T-helper 17 cell (primary cell): ENCODE measurements at places on chromosomes 11 and 22.

DNA sequence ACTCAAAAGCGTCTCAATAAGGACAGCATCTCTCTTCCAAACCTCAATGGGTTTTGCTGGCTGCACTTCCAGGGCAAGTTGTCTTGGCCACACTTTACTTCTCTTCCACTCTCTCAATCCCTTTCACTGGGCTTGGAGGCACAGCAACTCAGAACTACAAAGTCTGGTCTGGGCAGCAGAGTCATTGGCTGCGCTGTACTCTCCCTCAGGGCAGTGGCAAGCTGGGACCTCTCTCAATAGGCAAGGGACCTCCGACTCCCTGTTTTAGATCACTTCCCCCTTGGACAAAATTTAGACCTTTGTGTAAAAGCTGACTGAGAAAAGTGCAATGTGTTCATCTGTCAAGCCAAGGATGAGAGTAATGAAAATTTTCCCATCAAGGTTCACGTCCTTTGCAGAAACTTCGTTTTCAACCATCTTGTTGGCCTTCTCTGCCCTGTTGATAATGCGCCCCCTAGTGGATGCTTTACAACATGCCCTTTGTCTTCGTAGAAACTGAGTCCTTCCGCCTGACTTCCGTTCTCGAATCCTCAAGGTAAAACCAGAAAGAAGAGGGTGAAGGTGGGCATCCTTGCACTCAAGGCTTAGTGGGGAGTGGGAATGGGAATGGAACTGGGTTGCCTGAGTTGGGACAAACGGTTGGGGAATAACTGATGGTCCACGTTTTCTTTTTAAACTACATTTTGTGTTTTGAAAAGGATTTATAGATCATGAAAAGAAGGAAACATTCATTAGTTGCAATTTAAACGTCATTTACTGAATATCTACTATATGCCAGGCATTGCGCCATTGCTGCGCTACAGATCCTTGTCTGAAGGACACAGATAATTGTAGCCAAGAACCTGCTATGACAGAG lies 99.1 kb downstream of the CD44 start:
- peak; percentile 32 for DNase-seq

DNA sequence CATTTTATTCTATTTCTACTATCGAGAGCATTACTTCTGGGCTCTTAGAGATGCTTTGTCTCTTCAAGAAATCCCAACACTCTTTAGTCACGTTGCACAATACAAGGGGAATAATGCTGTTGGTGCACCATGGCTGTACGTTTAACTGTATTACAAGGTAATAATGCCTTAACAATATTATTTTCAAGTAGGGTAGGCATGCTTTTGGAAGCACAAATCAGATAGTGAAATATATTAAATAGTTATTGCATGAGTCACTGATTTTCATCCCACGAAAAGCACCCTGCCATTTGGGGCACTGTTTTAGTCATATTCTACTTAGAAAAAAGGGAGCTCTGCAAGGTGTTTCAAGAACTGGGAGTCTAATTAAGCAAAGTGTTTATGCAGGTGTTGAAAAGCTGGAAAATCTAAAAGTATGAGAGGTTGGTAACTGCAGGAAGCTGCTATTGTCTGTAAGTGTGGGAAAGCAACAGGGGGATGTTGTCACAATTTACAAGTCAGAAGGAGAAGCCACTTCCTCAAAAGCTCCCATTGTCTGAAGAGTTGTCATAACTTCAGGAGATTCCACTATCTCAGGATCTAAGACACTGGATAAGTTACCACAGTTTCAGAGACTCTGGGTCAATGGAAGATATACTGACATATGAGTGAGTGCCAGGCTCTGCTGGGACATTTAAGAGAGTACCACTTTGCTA lies 218.2 kb downstream of the JRKL start:
- no peak for DNase-seq

DNA sequence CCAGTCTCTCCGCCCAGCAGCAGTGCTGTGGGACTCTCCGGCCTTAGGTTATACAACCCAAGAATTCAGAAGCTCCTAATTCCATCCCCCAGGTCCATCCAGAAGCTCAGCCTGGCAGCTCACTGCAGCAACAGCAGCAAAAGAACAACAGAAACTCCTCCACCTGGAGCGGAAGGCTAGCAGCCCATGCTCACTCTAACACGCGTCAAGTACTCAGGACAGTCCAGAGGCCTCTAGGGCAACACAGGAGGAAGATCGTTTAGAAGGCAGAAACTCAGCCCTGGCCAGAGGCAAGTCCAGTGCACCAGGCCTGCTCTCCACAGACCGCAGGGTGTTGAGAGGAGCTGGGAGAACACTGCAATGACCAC lies 17.1 kb downstream of the PLA2G6 start:
- DNase-seq = no peak

GRCh38 chr11:101305496-101305895 lies 175.9 kb upstream of the PGR start:
- DNase-seq = no peak

DNA sequence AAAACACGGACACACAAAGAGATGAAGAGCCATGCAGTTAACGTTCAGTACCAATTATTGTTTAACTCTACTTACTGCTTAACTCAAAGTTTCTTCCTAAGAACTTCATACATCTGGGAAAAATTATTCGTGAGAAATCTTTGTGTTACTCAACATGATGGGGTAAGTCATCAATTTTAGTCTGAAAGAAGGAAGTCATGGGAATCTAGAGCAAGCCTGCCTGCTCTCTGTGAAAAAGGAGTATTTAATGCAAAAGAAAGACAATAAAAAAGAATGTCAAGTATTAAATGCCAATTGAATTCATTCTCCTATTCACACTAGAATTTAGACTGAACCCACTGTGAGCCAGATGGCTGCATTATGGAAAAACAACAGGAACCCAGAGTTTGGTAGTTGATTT lies 16.0 kb downstream of the TMEM123 start:
- DNase-seq = no peak

DNA sequence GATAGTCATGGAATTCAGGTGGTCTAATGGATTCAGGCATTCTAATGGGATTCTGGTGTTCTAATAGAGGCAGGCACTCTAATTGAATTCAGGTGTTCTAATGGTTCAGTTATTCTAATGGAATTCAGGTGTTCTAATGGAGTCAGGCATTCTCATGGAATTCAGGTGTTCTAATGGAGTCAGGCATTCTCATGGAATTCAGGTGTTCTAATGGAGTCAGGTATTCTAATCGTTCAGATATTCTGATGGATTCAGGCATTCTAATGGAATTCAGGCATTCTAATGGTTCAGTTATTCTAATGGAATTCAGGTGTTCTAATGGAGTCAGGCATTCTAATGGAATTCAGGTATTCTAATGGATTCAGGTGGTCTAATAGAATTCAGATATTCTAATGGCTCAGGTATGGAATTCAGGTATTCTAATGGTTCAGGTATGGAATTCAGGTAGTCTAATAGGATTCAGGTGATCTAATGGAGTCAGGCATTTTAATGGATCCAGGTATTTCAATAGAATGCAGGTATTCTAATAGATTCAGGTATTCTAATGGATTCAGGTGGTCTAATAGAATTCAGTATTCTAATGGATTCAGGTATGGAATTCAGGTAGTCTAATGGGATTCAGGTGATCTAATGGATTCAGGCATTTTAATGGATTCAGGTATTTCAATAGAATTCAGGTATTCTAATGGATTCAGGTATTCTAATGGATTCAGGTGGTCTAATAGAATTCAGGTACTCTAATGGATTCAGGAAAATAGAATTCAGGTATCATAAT lies 22.0 kb upstream of the PHF21B start:
- DNase-seq = no peak

DNA sequence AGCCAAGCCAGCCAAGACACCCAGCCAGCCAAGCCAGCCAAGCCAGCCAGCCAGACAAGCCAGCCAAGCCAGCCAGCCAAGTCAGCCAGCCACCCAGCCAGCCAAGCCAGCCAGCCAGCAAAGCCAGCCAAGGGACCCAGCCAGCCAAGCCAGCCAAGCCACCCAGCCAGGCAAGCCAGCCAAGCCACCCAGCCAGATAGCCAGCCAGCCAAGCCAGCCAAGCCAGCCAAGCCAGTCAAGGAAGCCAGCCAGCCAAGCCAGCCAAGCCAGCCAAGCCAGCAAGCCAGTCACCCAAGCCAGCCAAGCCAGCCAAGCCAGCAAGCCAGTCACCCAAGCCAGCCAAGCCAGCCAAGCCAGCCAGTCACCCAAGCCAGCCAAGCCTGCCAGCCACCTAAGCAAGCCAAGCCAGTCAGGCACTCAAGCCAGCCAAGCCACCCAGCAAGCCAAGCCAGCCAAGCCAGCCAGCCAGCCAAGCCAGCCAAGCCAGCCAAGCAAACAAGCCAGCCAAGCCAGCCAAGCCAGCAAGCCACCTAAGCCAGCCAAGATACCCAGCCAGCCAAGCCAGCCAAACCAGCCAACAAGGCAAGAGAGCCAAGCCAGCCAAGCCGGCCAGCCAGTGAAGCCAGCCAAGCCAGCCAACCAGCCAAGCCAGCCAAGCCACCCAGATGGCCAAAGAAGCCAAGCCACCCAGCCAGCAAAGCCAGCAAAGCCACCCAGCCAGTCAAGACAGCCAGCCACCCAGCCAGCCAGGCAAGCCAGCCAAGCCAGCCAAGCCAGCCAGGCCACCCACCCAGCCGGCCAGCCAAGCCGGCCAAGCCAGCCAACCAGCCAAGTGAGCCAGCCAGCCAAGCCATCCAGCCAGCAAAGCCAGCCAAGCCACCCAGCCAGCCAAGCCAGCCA lies 33.3 kb downstream of the CCT8L2 start:
- DNase-seq = no peak

GRCh38 chr22:41661088-41661487 lies 27.6 kb downstream of the SNU13 start:
- DNase-seq = no peak

DNA sequence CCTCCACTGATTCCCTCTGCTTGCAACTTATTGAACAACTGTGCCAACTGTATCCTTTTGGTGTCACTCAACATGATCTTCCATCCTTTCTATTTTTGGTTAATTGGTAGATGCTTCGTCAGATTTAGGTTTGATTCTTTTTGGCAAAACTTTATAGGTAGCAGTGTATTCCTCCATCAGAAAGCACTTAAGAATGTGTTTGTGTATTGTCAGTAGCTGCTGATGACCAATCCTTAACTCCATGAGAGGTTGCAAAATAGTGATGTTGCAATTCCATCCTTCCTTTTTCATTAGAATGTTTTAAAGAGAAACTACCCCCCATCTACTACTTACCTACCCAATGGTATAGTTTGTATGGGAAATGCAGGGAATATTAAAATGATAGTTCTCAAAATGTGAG lies 22.1 kb downstream of the FAM76B start:
- DNase-seq = no peak

GRCh38 chr22:49170053-49170452 lies 657.6 kb downstream of the BRD1 start:
- DNase-seq = no peak

- DNase-seq = no peak
These were observed 5.5 kb downstream of the KRTAP5-6 start for GRCh38 chr11:1702506-1702905.

DNA sequence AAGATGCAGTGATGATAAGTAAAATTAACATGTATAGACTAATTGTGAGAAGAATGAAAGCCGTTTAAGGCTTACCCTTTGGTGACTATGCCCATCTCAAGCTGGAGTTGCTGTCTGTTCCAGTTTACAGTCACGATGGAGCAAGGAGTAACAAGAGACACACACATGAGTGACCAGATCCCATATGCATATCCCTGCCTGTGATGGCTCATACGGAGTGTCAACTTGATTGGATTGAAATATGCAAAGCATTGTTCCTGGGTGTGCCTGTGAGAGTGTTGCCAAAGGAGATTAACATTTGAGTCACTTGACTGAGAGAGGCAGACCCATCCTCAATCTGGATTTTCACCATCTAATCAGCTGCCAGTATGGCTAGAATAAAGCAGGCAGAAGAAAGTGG lies 786.8 kb downstream of the FAM181B start:
- no peak for DNase-seq
